B cell (primary cell): ENCODE measurements at places on chromosomes 2 and 18.

GRCh38 chr18:56000041-56000440, 412.0 kb upstream of the TCF4 start:
- no peaks in the 10 kb centered on the region for H3K36me3 ChIP-seq
- DNase-seq = no peak
- H3K27ac ChIP-seq = no peak overlapping the region
- H3K27me3 ChIP-seq = no peaks in the 10 kb centered on the region
- no peak overlapping the region for H3K4me3 ChIP-seq

- no peaks in the 10 kb centered on the region for H3K4me1 ChIP-seq
- no peak overlapping the region for H3K27ac ChIP-seq
- no peak overlapping the region for H3K4me3 ChIP-seq
Observed at GRCh38 chr2:157158111-157158510, 99.4 kb upstream of the GALNT5 start.

GRCh38 chr18:79570266-79571201, 109.1 kb upstream of the CTDP1 start:
- H3K27me3 ChIP-seq = no peaks in the 10 kb centered on the region
- no peak overlapping the region for H3K4me3 ChIP-seq
- H3K36me3 ChIP-seq = no peaks in the 10 kb centered on the region
- H3K27ac ChIP-seq = no peak overlapping the region
- peaks cover 10% of the 10 kb centered on the region for H3K4me1 ChIP-seq

DNA sequence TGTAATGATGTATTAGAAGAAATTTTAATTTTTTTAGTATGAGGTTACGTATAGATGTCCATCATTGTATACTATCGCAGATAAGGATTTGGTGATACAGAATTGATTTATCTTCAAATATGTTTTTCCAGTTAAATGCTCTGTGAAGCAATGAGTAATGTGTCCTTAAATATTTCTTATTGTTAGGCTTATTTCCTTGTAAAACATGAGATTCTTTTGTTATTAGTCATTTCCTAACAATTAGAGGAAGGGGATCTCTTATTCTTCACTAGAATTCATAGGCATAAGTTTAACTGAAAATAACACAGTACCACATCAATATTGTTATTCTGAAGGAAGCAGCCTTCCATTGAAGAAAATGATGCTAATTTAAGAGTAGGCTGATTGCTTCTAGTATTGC, 15.5 kb upstream of the OTX1 start:
- peaks cover 3% of the 10 kb centered on the region for H3K27me3 ChIP-seq
- no peaks in the 10 kb centered on the region for H3K36me3 ChIP-seq
- no peak overlapping the region for H3K4me3 ChIP-seq
- H3K4me1 ChIP-seq = no peaks in the 10 kb centered on the region

DNA sequence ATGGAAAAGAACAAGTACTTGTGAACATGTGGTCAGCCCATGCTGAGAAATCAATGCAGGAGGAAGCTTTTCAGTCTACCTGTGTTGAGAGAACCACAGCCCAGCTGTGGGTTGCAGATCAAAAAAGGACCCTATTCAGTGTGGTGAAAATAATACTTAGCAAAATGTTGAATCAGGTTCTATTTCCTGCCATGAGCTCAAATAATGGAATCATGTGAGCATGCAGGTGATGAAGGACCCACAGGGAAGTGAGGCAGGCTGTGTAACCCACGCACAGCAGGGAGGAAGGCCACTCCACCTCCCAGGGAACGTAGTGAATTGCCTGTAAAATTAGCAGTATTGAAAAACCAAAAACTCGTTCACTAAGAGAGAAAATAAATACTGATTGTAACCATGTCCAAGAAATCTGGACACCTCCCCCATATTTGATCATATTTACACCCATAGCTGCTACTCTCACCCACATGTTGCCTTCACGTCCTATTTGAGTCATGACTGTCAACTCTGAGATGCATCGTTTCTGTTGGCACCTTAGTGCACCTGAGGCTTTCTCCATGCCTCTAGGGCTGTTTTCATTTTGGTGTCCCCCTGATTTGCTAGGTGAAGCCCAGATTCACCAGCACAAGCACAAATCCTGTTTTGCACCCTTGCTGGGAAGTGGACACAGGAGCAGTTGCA, 20.5 kb upstream of the BCL2L11 start:
- H3K4me1 ChIP-seq = peaks cover 9% of the 10 kb centered on the region
- no peaks in the 10 kb centered on the region for H3K27me3 ChIP-seq
- H3K36me3 ChIP-seq = no peaks in the 10 kb centered on the region

GRCh38 chr2:204265681-204266181, 279.5 kb upstream of the PARD3B start:
- DNase-seq = no peak
- H3K4me1 ChIP-seq = no peaks in the 10 kb centered on the region
- no peaks in the 10 kb centered on the region for H3K27me3 ChIP-seq
- no peaks in the 10 kb centered on the region for H3K36me3 ChIP-seq
- H3K4me3 ChIP-seq = no peak overlapping the region

DNA sequence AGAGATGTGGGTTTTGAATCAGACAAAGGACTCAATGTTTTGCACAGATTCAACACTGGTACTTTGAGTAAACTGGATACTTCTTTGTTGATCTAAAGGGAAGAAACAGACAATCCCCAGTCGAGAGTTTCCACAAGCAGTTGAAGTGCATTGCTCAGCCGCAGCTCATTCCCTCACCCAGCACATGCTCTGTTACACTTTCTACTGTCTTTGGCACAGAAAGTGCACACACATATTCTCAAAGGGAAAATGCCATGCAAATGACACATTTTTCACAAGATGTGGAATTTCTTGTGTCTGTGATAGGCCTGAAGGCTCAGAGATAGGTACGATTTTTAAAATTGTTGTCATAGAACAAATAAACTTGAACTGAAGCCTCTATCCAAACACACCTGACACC, 258.9 kb upstream of the TRIB2 start:
- H3K27me3 ChIP-seq = no peaks in the 10 kb centered on the region
- no peaks in the 10 kb centered on the region for H3K36me3 ChIP-seq
- H3K4me1 ChIP-seq = peaks cover 8% of the 10 kb centered on the region
- no peak overlapping the region for H3K4me3 ChIP-seq

DNA sequence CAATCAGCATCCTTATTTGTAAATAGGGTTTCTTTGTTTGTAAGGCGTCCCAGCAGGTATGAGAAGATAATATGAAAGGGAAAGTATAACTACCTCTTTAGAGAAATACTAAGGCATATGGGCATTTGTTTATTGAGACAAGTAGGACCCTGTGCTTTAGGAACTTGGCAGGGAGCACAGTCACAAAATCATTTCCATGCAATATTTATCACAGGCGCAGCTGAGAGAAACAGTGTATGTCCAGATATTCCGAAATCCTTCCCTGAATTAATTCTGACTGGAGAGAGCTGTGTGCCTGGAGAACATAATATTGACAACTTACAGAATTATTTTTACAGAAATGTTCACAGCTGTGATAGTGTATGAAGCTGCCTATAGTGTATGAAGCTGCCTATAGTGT, 416.7 kb downstream of the THSD7B start:
- H3K27ac ChIP-seq = no peak overlapping the region
- H3K27me3 ChIP-seq = no peaks in the 10 kb centered on the region
- H3K4me1 ChIP-seq = no peaks in the 10 kb centered on the region
- H3K36me3 ChIP-seq = no peaks in the 10 kb centered on the region
- H3K4me3 ChIP-seq = no peak overlapping the region

DNA sequence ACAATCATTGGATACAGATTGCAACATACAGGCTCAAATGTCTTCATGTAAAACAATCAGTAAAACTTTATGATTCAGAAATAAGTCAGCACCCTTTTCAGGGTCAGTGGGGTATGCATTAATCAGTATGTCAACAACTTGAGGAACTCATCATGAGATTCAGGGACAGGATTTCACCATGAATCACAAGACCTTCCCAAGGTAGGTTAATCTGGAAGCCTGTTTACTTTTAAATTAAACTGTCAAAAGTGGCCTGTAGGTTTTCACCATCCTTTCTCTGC, 104.8 kb downstream of the SP100 start:
- H3K36me3 ChIP-seq = peaks cover 17% of the 10 kb centered on the region
- H3K27me3 ChIP-seq = no peaks in the 10 kb centered on the region
- no peak for DNase-seq
- H3K27ac ChIP-seq = no peak overlapping the region
- H3K4me3 ChIP-seq = no peak overlapping the region
- H3K4me1 ChIP-seq = peaks cover 11% of the 10 kb centered on the region
